ENCODE measurements at places on chromosomes 7 and 10.

GRCh38 chr7:21365866-21366624 is 61.8 kb upstream of the SP4 start:
- DNase-seq, result no peak

DNA sequence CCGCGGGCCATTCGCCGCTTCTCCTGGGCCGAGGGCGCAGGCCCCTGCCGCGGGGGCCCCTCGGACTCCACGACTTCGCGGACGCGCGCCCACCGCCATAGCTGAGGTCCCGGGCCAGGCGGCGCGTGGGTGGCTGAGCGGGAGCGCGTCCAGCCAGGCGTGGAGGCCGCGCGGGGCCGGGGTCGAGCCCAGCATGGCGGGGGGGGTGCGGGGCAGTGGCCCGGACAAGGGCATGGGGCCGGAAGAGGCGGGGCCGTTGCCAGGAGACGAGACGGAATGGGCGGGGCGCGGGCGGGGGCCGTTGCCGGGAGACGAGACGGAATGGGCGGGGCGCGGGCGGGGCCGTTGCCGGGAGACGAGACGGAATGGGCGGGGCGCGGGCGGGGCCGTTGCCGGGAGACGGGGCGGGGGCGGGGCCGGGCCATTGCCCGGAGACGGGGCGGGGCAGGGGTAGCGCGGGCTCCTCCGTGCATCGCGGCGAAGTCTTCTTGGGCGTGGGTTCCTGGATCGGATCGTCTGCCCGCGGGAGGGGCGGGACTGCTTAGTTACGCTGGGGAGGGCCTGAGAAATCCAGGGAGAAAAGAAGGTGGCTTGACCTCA is 14.8 kb downstream of the ADAM8 start:
- peak; percentile 79 for DNase-seq

GRCh38 chr10:21174715-21175495 is 277.8 kb upstream of the NEBL start:
- no peak for DNase-seq

DNA sequence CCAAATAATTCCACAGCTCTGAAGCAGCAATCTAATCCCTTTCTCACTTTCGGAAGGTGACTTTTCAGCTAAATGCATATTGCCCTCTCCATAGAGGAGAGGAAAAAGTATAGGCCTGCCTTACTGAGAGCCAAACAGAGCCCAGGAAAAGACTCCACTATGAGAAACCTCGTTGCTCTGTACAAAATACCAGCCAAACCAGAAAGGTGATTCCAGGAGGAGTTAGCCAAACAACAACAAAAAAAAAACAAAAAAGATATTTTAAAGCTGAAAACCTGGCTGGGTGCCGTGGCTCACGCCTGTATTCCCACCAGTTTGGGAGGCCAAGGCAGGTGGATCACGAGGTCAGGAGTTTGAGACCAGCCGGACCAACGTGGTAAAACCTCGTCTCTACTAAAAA is 70.5 kb downstream of the HOXA1 start:
- DNase-seq, result no peak

DNA sequence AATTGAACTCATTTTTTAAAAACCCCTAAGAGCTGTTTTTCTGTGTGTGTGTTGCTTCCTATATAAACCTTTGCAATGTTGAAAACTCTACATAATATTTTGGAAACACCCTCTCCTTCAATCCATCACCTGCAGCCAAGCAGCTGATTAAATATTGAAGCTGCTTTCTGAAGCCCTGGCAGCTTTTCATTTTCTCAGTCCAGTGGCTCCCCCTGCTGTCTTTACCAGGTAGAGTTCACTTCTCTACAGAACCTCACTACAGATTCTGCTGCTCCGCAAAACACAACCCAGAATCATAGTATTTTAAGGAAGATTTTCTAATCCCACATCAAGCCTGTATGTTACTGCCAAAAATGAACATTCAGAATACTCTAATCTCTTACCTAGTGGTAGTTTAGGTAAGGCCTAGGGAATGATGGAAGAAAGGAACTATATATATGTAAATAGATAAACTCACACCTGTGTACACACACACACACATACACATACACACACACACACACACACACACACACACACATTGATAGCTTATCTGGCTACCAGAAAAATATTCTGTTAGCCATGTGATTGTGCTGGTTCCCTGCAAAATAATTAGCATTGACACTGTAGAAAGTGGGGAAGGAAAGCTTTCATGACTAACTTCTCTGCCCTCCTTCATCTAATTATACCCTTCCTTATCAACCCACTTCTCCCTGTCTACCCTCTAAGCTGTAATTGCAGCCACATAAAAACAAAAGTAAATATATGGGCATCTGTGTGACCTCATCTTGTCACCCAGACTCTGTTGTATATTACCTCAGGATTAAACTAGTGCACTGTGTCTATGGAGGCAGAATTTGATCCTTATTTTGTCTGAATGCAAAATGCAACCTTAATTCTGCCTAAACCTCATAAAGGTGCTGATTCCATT is 229.5 kb upstream of the FZD1 start:
- DNase-seq, result peak; percentile 30

DNA sequence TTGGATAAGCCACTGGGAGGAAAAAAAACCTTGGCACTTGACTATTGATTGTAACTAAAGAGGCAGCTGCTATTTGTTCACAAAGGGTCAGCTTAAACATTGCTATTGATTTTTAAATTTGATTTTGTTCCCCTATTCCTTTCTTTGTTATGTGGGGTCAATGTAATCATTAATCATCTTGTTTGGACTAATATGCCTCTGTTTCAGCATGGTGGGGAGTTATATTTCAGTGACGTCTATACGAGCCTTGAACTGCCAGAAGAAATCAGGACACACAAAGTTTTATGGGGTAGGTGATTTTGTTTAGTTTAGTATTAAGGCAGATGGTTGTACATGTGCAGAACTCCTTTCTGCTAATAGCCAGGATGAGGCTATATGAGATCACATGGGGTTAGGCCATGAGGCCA is 7.5 kb downstream of the AS3MT start:
- DNase-seq, result no peak

DNA sequence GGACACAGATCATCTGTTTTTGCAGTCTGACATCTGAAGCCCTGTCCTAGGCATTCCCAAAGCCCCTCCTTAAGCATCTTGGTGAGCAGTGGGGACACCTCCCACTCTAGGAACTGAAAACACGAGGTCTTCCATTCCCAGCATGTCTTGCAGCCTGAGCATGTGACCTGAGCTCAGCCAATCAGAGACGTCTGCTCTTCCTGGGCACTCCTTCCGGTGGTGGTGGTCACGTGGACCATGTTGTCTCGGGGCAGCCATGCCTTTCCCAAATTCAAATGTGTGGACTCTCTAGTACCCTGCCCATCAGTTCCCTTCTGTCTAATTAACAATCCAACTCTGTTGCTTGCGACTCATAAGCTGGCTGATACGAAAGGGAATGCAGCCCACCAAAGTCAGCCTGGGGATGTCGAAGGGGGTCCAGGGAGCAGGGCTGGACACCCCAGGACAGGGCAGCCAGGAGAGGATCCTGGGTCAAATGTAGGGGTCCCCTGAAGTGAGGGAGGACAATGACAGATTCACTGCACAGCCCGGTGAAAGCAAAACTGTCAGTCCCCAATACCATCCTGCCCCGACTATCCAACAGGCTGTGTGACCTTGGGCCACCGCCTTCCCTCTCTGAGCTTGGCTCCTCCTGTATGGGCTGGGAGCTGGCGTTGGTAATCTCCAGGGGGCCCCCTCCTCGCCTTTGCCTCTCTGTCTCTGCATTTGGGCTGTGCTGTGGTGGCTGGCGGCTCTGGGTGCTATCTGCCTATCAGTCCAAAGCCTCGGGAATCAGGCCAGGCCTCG is 57.4 kb upstream of the BAIAP2L1 start:
- no peak for DNase-seq

DNA sequence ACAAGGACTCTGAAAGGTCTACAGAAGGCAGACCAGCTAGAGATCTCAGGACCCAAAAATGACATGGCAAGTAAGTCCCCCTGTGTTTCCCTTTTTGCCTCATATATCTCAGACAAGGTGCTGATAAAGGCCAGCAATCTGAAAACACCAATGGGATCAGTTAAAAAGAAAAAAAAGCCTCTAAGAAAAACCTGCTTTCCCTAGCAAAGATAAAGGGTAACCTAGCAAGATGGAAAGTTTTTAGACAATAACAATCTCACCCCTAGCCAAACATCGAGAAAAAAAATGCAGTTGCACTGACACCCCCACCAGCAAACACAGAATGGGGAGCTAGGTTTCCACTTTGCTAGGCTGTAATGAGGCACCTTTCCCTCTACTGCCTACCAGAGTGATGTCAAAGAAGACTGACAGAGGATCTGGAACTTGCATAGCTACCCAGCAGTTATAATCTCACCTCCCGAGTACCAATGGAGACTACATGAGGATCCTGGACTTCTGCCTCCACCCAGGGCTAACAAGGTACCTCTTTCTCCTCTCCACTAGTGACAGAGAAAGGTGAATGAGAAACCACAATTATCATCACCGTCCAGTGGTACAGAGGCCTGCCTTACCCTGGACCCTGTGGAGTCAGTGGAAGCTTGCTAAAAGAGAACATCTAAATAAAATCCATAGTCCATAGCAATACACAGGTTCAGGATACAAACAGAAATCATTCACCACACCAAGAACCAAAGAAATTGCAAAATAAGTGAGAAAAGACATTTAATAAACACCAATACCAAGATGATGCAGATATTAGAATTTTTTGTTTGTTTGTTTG is 240.8 kb downstream of the ARHGAP12 start:
- no peak for DNase-seq

GRCh38 chr10:93081834-93082233 is 8.1 kb downstream of the CYP26A1 start:
- DNase-seq, result no peak

DNA sequence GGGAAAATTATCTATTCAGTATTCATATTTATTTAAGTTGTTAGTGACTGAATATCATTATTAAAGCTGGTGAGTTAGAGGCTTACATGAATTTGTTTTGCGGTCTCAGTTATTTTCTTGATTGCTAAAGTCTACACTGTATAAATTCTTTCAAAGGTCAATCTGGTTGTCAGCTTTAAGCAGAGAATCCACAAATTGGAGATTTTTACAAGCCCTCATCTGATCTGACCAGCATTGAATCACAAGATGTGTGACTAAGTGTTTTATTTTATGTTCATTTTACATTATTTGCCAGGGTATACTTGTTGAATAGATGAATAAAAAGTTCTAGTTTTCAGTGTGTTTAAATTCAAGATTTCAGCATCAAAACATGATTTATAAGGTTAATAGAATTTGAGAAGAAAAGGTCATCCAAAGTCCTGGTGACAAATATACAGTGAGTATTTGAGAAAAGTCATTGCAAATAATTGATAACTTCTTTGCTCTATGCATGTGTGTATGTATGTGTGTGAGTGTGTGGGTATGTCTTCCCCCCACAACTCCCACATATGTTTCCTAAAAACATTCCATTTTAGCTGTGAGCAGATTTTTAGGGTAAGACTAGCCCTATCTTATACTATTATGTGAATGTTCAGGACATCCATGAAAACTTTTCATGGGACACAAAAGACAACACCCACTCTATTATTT is 4.4 kb downstream of the SEMA3A start:
- no peak for DNase-seq

DNA sequence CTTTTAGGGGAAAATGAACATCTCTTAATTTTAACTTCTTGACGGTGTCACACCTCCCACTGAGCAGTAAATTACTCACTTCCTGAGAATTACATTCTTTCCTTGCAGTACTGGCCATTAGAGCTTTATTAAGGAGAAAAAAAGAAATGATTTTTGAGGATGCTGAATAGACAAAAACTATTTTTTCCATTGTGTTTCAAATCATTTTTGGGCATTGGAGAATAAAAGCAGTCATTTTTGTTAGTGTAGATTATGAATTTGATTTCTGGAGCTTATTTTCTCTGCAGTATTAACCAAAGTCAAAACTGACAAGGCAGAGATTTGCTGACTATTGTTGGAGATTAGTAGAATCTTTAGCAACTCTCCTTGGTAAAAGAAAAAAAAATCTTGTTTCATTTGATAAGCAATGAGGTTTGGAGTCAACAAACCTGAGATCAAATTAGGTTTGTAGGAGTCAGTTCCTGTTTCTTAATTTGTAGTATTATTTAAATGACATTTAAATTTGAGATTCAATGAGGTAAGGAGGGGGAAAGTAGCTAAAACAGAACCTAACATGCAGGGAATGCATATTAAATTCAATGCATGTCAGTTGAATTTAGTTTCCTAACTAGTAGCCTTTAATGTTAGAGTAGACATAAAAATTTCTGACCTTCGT is 70.6 kb downstream of the AP3M1 start:
- DNase-seq, result no peak

DNA sequence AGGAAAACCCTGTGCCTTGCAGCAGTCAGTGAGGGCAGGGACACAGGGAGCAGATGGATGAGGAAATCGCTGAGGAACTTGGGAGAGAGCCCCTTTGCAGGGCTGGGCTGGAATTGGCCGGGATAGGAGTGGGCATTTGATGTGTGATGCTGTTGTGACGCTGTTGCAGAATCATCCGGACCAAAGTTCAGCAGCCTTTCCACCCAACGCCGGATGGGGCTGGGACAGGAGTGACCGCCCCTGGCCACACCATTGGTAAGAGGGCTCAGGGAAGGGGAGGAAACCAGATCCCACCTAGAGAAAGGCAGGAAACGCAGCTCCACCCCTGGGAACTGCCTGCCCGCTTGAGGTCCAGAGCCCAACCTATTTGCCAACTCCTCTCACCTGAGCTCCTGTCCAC is 33.9 kb downstream of the PAX2 start:
- no peak for DNase-seq

GRCh38 chr10:101346177-101346576 is 7.8 kb upstream of the BTRC start:
- no peak for DNase-seq

DNA sequence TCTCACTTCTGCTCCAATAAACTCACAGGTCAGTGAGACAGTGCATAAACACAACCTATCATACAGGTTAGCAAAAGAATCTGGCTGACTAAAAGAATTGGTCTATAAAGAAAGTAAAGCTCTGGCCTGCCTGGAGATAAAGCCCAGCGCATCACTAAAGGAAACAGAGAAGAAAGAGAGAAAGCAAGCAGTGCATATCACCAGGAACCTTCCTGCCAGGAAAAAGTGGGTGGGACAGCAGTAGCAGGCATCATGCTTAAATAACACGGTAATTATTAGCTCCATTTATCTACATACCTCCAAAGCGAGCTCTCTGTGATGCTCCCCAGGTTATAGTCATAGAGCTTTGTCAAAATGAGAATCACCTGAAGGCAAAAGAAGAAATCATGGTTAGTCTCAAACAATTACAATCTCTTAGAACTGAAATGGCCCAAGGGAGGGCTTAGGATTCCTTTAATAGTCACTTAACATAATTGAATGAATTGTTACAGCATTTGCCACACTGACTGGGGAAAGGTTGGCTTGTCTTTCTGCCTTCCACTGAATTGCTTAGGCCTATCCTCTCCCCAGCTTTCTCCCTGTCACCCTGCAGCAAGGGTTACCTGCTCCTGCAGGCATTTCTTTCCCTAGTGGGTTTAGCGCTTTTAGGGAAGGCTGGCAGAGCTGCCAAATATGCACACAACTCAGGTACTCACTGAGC is 208.1 kb downstream of the SORCS1 start:
- no peak for DNase-seq

- DNase-seq, result no peak
Observed at GRCh38 chr10:125161707-125162119, 1.4 kb upstream of the CTBP2 start.

GRCh38 chr10:7359954-7360353 is 50.9 kb downstream of the SFMBT2 start:
- no peak for DNase-seq

- DNase-seq, result no peak
Observed at GRCh38 chr7:54878339-54878738, 119.3 kb upstream of the SEC61G start.

GRCh38 chr10:86376852-86377796 is 10.5 kb upstream of the GRID1 start:
- peak; percentile 50 for DNase-seq
